NCI-H2107 (cell line): ENCODE measurements at places on chromosomes 5 and 9.

GRCh38 chr5:52269859-52270258 lies 517.9 kb upstream of the ITGA1 start:
- no peak for DNase-seq

- no peak for DNase-seq
These were observed 4.3 kb upstream of the C7 start for GRCh38 chr5:40904994-40905306.

- no peak for DNase-seq
These were observed 27.8 kb downstream of the LAMC3 start for GRCh38 chr9:131036529-131037334.

GRCh38 chr9:77175151-77175550 lies 2.2 kb upstream of the VPS13A start:
- DNase-seq = no peak

- no peak for DNase-seq
These were observed 1.6 kb downstream of the FSTL4 start for GRCh38 chr5:133610489-133611356.
